ENCODE measurements at places on chromosomes 6 and 20.

GRCh38 chr6:8218861-8219260, 116.5 kb upstream of the EEF1E1 start:
- DNase-seq: no peak

- DNase-seq: no peak
Observed at GRCh38 chr20:47508278-47508677, 6.6 kb downstream of the NCOA3 start.

DNA sequence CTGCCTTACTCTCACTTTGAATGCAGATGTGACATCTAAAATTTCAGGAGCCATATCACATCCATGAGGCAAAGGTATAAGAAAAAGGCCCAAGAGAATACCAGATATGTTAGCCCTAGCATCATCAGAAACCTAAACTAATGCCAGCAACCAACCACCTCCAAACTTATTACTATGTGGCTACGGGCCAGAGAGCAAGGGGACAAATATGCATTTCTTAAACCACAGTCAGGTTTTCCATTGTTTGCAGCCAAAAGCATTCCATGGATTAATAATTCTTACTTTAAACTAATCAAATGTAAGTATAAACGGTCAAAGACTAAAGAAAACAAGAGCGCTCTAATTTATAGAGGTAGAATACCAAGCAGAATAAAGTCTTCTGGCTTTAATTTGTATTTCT, 84.7 kb downstream of the TASP1 start:
- peak; percentile 69 for DNase-seq

- DNase-seq: no peak
Observed at GRCh38 chr6:34616227-34616585, 60.1 kb upstream of the SPDEF start.

GRCh38 chr6:167113935-167114910, 8.7 kb upstream of the CCR6 start:
- DNase-seq: no peak

DNA sequence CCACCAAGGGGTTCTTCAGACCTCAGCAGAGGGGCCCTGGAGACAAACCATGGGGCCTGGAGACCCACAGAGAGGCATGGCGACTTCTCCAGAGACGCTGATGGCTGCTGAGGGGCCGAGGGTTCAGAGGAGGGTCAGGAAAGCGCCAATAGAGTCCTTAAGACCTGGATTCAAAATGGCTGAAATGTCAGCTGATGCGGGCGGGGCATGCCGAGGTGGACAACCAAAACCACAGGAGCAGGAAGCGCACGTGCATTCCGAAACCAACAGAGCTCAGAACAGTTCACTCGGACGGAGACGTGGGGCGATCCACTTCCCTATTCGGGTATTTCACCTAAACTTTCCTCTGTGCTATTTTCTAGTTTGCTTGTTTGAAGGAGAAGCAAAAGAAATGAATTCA, 99.9 kb upstream of the RIN2 start:
- DNase-seq: no peak

DNA sequence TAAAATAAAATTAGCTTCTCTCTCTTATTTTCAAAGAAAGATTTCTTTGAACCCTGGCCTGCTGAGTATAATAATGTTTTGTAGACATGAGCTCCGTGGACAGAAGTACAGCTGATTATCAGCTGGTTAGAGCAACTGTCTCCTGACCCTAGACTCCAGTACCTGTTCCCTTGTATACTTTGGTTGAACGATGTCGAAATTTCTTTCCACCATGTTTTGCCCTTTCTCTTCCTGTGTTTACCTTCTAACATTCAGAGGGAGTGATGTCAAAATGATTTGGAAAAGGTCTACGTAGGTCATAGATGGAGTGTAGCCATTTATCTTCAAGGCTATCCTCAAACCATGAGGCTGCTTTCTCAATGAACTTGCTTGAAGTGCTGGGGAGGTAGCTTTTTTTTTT, 16.8 kb upstream of the ADTRP start:
- DNase-seq: no peak

DNA sequence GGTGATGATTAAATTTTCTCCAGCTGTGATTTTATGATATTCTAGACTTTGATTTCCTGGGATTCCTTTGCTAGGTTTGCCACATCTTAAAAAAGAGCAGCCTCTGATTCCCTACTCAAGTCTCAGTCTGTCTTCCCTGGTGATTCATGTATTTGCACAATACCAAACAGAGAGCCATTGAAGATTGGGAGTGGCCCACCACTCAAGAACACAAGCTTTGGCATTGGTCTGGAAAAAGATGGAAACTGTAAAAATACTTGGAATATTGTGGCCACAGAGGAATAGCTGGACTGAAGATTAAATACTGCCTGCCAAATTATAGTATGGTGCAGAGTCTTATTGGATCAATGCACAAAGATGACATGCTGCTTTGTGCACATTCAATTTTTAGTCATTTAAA, 32.9 kb downstream of the PTCHD4 start:
- DNase-seq: peak; percentile 25

DNA sequence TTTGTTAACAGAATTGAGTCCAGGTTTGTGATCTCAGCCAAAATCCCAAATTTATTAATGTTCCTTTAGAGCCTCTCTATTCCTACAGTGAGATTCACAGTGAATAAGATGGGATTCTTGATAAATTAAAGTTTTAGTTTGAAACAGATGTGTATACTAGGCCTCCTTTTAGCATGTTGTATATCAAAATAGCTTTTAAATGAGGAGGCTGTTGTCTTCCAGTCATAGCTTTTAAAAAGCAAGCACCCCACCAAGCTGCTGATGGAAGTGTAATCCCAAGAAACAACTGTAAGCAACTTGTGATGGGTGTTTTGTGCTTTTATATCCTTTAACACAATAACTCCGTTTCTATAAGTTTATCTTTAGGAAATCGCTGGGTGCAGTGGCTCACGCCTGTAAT, 7.0 kb downstream of the GTF2H5 start:
- DNase-seq: no peak

DNA sequence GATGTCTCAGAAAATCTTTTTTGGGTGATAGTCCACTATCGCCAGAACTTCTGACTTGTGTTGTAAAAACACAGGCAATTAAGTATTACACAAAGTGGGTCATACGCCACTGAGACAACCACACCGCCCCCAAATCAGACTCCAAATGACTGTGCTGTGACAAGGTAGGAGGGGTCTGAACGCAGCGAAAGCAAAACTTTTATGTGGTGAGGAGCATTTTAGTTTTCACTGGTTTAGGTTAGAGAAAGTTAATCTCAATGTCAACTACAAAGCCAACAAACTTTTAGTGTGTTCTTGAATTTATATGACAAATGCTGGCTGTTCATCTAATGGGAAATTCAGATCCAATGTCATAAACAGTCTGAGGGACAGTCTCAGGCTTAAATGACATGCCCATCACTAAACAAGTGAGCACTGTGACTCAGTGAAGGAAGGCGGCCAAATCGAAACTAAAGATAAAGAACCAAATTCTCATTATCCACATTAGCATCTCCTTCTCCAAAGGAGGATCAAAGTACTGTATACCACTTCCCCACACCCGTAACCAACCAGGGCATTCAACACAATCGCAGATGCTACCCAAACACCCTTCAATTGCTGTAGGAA, 186.7 kb downstream of the GJA10 start:
- no peak for DNase-seq

DNA sequence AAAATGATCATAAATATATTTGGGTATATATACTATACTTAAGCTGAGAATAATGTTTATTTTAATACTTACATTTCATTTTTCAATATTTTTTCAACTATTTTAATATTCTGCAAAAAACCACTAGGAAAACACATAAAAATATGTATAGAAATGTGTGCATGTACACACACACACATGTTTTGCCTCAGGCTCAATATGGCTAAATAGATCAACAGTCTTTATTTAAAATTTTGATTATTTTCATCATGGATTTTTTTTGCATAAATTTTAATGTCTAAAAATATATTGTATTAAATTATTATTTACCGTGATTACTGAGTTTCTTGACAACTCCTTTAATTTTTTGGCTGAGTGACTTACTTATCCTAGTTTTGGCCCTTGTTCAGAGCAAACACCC, 846.5 kb downstream of the DHX35 start:
- no peak for DNase-seq

GRCh38 chr6:15344831-15345230, 99.0 kb downstream of the JARID2 start:
- DNase-seq: peak; percentile 35

GRCh38 chr6:159114569-159114968, 54.6 kb upstream of the FNDC1 start:
- DNase-seq: no peak

DNA sequence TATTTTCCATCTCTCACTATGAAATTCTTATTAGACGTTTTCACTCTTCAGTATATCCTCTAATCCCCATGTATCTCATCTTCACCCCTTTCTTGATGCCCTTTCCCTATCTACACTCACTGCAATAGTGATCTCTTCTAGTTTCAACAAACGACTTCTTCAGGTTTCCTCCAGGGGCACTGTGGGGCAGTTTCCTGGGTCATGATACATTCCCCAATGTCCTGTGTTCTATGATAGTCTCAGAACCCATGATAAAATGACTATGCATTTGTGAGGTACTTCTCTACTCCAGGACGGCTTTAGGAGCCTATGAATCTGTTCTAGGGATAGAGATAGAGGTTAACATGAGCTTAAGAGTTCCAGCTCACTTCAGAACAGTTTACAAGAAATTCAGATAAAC, 183.3 kb downstream of the FOXC1 start:
- DNase-seq: peak; percentile 28

DNA sequence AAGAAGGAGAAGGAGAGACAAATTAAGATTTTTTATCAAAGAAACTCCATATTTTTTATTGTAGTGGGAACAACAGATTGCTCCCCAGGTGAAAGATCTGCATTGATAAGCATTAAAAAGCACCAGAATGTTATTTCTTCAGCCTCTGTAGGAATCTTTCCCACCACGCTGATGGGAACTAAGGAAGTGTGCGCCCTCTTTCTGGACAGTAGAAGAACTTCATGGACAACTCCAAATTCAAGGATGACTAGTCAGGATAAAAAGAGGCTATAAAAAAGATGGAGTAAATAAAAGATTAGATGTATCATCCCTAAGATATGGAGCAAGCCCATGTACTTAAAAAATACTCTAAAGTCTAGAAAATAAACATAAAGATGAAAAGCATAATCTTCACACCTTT, 45.8 kb upstream of the PAK5 start:
- DNase-seq: no peak

DNA sequence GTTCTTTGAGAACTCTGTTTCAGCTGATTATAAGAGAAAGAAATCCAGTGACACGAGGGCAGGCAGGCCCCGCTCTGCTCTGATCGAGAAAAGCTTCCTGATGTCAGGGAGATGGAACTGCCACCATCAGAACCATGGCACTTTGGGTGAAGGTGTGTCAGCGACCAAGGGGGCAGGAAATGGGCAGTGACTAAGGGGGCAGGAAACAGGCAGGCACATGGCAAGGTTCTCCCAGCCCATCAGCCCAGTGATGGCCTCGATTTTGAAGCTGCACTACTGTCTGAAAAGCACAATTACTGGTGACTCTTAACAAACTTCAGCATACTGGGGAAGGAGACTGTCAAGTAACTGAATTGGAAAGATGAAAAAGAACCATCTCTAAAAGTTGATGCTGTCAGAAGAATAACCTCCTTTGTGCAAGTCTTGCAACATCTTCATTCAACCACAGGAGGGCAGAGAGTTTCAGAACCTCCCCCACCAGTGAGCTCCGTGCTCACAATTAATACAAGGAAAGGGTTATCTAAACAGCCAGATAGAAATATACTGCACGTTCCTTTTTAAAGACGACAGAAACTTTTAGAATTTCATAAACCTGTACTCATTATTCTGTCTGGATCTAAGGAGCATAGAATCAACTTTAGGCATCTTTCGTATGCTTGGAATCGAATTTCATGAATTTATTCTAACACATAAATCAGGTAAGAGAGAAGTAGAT, 39.1 kb downstream of the TMX4 start:
- DNase-seq: peak; percentile 61

GRCh38 chr6:105034470-105034869, 77.6 kb downstream of the LIN28B start:
- no peak for DNase-seq

DNA sequence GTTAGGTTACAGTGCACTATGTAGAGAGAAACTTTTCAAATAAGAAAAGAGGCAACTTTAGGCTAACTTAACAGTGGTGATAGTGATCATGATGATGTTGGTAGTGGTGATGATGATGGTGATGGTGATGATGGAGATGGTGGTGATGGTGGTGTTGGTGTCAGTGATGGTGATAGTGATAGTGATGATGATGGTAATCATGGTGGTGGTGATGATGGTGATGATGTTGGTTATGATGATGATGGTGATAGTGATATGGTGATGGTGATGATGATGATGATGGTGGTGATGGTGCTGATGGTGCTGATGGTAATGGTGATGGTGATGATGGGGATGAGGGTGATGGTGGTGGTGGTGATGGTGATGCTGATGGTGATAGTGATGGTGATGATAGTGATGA, 107.4 kb downstream of the DLL1 start:
- no peak for DNase-seq

DNA sequence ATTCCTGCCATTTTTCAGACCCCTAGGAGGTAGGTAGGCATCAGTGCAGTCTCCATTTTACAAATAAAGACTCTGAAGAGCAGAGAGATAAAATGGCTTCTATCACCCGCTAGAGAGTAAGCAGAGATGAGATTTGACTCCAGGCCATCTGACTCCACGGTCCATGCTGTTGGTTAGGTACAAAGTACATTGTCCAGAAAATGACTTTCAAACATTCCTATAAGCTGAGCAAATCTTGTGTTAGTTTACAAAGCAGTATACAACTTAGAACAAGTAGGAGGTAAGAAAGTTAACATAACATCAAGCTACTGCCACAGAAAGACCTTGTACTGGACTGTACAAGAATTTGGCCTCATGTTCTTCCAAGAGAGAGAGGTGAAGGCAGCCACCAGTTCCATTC, 14.9 kb downstream of the BTN1A1 start:
- no peak for DNase-seq

GRCh38 chr6:136772685-136773472, 19.4 kb downstream of the MAP3K5 start:
- DNase-seq: no peak

DNA sequence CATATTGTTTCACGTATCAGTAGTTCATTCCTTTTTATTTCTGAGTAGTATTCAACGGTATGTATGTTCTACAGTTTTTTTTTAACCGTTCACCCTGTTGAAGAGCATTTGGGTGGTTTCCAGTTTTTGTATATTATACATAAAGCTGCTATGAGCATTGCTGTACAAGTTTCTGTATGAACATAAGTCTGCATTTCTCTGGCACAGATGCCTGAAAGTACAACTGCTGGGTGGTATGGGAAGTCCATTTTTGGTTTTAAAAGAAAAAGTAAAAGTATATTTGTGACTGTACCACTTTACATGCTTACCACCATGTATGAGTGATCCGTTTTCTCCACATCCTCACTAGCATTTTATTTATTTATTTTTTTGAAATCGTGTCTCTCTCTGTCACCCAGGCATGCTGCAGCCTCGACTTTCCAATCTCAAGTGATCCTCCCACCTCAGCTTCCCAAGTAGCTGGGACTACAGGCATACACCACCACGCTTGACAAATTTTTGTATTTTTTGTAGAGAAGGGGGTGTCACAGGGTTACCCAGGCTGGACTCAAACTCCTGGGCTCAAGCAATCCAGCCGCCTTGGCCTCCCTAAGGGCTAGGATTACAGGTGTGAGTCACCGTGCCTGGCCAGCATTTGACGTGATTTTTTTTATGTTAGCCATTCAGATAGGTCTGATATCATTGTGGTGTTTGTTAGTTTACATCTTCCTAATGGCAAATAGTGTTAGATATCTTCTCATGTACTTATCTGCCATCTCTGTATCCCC, 11.0 kb upstream of the SIM1 start:
- DNase-seq: no peak

- no peak for DNase-seq
Observed at GRCh38 chr20:11850901-11851300, 66.8 kb upstream of the BTBD3 start.

Data from fibroblast of the aortic adventitia (primary cell).